SW480 (cell line): ENCODE measurements at places on chromosomes 4 and X.

DNA sequence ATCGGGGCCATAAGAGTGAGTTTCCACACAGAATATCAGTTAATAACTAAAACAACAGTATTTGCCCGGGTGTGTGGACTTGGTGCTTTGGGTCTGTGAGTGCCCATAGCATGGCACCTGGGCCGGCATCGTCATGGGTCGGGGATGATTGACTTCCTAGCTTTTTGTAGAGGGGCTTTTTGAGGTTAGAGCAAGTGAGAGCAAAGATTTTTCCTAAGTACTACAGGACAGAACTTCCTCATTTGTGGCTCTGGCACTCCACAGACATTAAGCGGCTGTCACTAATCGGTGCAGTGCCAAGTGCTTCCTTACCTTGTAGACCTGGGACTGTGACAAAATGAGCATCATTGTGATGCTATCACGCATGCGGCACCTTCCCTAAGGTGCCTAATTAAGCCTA, 81.0 kb downstream of the SHROOM2 start:
- no peak for DNase-seq

GRCh38 chr4:139027776-139028175, 12.2 kb downstream of the NOCT start:
- DNase-seq, result no peak

- DNase-seq, result no peak
Measured at GRCh38 chr4:34009951-34010350, 2234.4 kb downstream of the ARAP2 start.

DNA sequence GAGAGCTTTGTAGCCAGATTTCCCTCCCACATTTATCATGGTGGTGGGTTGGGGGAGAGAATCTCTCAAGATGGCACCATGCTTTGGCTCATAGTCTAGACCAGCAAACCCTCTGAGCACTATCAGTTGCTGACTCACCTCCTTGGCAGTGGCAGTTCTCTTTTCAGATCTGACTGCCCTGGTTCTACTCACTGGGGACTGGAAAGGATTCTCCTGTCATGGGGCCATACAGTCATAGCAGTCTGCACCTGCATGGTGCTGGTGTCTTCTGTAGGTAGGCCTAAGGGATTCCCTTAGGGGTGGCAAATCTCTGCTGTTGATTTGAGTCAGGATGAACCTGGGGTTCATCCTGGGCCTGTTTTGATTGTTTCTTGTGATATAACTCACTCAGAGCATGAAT, 2.6 kb downstream of the TEX13B start:
- DNase-seq, result no peak

DNA sequence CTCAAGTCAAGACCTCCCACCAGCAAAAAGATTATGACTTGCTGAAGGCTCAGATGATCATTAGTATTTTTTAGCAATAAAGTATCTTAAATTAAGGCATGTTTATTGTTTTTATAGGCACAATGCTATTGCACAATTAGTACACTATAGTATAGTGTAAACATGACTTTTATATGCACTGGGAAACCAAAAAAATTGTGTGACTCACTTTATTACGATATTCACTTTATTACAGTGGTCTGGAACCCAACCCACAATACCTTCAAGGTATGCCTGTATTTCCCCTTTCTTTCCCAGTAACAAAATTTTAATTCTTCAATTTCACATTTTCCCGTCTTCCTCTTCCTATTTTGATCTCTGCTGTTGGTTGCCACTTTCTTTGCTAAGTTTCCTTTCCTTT, 37.7 kb downstream of the ZCCHC12 start:
- no peak for DNase-seq

DNA sequence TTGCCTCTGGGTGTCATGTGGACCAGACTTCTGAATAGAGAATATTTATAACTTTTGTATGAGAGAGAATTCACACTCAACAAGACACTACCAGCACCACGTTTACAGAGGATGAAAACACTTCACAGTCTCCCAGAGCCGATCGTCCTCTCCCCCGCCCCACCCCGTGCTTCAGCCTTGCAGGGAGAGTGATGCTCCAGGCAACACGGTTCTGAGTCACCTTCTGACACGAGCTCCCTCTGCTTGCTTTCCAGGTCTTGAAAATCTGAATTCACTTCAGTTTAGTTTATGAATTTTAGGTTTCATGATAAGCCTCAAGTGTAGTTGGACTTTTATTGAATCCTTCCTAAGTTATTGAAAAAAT, 59.8 kb downstream of the CPLX1 start:
- DNase-seq, result no peak

GRCh38 chrX:102154900-102155805, 624 bp downstream of the BEX5 start:
- DNase-seq, result peak; percentile 42
